Stimulated activated CD4-positive, alpha-beta T cell treated with anti-CD3 and anti-CD28 coated beads, Interleukin-12 subunit alpha, Interleukin-12 subunit beta, amount 100 ng/mL, for 24 hours (primary cell): ENCODE measurements at places on chromosomes 16 and 17.

GRCh38 chr17:57949649-57950048, 5.6 kb downstream of the CUEDC1 start:
- no peak for DNase-seq

DNA sequence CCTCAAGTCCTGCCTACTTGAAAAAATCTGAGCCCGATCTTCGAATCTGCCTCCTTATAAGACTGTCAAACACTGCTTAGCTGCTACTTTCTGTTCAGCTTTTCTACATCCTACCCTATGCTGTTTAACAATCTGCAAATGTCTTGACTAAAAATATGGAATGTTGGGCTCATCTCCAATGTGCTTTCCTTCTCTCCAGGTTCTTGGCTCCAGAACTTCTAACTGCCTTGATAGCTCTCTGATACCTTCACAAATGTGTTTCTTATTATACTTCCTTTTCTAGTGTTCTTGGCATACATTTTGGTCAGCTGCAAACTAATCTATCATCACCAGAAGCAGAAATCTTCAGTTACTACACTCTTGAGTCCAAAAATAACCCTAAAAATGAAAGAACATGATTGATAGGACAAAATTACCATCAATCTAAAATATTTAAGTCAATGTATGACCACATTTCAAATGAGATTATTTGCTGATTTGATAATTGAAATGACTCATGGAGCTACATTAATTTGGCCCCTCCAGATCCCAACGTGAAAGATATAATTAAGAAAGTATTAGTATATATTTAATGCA, 372.3 kb upstream of the MON1B start:
- no peak for DNase-seq

DNA sequence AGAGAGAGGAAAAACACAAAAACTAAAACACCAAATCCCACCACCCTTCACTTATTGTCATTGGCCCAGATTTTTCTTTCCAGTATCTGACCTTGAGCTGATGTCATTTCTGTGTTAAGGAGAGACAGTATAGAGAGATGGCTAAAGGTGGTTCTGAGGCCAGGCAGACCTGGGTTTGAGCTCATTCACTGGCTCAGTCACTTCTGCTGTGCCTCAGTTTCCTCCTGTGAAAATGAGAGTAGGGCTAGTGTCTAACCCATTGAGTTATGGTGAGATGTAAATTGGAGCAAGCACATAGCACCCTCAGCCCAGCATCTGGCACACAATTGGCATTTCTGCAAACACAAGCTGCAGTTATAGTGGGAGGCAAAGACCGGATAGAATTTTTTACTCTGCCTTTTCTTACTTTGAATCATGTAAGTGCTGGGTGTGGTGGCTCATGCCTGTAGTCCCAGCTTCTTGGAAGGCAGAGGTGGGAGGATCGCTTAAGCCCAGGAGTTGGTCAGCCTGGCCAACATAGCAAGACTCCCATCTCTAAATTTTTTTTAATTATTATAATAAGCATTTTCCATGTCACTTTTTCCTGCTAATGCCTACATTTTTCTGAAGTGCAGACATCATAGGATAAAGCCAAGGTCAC, 6.4 kb upstream of the KIFC3 start:
- no peak for DNase-seq

DNA sequence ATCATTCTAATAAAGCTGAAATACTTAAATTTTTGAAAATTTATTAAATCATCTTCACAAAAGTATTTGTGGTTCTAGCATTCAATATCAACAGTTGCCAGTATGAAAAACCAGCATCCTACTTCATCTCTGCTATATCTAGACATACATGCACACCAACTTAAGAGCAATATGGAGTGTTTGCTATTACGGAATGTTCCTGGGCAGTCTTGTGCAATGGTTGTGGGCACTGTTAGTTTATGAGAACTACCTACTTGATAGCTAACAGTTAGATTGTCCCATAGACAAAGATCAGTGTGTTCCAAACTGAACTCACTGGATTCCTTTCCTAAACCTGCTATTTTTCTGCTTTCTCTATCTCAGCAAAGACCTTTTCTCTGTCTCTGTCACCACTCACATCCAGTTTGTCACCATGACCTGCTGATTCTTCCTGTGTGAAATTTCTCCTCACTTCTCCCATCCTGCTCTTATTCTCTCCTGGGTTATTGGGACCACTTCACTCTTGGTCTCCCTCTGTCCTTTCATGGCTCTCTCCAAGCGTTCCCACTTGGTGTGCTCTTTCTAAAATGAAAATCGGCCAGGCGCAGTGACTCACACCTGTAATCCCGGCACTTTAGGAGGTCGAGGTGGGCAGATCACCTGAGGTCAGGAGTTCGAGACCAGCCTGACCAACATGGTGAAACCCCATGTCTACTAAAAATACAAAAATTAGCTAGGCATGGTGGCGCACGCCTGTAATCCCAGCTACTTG, 27.7 kb downstream of the CNTROB start:
- DNase-seq, result no peak

DNA sequence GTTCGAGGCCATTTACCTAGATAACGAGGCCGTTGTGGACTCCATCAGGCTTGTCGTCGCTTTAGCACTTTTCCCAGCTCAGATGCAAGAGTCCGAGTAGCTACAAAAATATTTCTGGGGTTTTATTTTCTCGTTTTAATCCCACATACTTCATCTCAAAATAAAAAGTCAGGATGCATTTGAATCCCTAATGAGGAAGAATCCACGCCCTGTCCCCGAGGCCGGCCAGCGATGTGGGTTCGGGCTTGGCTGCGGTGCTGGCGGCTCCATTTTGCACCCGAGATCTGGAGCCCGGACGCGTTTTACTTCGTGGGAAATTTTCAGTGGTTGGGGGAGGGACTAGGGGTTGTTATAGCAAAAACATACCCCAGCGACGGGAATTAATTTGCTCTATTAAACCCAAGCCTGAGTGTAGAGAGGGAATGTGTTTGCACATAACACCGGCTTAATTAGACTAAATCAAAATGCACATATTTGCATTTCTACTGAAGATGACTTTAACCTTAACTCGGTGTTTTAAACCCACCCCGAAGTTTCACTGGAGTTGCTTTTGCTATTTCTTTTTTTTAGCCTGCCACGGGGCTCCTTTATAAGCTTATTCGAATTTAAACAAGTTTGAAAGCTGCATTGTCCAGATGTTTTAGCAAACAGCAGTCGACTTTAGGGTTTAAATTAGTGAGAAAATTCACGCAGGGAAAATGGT, 4.8 kb downstream of the IRX5 start:
- no peak for DNase-seq

DNA sequence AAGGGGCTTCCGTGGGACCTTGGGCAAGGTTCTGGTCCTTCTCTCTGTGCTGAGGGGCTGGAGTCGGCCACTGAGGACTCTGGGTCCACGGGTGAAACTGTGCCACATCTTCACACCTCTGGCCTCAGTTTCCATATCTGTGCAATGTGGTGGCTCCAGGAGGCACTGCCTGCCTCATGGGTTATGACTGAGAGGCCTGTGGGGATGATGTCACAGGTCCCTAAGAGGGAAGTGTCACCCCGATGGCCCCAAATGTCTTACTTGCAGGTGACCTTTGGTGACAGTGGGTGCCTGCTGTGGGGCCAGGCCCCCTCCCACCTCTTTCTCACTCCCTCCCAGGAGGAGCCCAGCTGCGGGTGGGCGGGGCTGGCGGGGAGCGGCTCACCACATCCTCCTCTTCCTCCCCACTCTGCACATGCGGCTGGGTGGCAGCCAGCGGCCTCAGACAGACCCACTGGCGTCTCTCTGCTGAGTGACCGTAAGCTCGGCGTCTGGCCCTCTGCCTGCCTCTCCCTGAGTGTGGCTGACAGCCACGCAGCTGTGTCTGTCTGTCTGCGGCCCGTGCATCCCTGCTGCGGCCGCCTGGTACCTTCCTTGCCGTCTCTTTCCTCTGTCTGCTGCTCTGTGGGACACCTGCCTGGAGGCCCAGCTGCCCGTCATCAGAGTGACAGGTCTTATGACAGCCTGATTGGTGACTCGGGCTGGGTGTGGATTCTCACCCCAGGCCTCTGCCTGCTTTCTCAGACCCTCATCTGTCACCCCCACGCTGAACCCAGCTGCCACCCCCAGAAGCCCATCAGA, at the start of gene IL21R:
Gene IL21R, plus strand, starts transcription at position 407 of the 801 bp plus-strand sequence. CDS start 27,898 bp downstream, outside the sequence.
- DNase-seq, result peak; percentile 81

DNA sequence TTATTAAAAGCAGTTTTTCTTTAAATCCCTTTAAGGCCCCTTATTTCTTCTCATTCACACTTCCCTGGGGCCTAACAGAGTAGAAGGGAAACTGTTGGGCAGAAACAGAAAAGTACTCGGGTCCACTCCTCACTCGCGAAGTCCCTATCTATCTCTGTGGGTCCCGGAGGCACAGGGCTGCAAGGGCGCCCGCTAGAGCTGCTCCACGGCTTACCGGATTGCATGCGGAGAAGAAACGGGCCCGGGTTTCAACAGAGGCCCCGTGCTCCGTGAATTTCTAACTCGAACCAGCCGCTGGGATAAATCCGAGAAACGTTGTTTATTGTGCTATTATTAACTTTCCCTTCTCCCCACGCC, 4.3 kb downstream of the CBLN1 start:
- no peak for DNase-seq

GRCh38 chr16:22165508-22166285, 3.4 kb downstream of the SDR42E2 start:
- no peak for DNase-seq

- no peak for DNase-seq
Measured at GRCh38 chr17:15109608-15110007, 155.5 kb downstream of the PMP22 start.

DNA sequence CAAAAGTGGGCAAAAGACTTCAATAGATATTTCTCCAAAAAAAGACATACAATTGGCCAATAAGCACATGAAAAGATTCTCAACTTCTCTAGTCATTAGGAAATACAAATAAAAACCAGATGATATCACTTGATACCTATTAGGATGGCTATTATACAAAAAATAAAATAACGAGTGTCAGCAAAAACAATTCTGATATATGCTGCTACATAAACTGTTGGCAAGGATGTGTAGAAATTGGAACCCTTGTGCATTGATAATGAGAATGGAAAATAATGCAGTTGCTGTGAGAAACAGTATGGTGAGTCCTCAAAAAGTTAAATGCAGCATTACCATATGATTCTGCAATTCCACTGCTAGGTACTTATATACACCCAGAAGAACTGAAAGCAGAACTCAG, 80.6 kb downstream of the BRIP1 start:
- DNase-seq, result no peak

GRCh38 chr16:62149631-62150030, 113.4 kb upstream of the CDH8 start:
- DNase-seq, result no peak

- DNase-seq, result no peak
Measured at GRCh38 chr16:81497690-81498089, 53.1 kb downstream of the CMIP start.

DNA sequence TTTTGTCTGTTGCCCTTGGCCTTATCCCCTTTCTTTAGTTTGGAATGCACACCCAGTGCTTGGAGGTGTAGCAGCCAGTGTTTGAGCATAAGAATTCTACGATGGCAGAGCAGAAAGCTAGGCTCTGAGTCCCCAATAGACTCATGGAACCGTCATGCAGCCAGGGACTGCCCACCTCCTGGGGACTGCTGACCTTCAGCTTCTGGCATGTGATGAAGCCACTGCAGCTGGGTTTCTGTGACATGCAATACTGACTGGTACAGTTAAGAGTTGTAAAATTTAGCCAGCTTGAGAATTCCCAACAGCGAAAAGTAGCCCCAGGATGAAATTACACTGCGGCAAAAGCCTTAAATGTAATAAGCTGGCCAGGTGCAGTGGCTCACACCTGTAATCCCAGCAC, 9.0 kb upstream of the MAP3K14 start:
- DNase-seq, result no peak

DNA sequence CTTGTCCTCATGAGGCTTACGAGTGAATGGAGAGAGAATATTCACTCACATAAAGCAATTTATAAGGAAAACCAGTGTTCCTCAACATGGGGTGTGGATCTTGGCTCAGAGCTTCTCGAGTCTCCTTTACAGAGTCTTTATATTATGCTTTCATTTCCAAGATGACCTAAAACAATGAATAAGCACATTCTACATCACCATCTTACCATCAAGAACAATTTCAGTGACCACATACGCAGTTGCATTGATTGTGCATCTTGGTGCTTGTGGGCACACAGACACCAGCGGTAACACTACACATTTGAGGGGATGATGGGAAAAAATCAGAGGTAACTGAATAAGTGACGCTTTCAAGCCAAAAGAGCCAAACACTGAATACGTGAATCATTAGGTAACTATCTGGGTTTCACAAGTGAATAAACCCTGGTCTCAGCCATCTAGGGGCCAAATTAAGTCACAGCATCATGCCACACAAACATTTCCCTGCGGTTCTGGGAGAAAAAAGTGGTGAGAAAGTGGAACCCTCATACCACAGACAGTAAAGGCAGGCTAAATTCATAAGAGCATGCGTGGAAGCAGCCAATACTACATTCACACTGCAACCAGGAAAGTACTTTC, 9.4 kb downstream of the CWC25 start:
- no peak for DNase-seq

- no peak for DNase-seq
Measured at GRCh38 chr16:75340741-75341491, 89.5 kb upstream of the BCAR1 start.

DNA sequence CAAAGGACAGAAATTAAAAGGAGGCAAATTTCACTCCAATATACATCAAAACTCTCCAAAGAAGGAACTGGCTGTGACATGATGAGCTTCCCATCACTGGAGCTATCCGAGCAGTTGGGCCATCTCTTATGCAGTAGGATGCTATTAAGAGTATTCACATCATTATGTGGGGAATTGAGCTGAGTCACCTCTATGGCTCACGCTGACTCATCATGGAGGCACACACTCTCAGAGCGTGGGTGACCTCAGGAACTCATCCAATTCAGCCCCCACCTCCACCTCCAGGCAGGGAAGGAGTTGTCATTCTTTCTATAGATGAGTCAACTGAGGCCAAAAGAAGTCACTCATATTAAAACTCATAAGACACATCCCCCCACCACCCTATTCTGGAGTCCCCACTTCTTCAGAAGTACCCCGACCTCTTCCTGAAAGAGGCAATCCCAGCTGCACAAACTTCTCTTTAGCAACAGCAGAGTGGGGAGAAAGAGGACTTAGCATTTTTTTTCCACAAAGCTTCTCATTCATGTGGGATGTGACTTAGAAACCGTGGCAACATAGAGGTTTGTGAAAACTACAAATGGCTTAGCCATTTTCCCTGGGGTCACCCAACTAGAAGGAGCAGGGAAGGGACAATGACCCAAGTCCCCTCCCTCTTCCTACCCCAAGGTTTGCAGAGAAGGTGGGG, 32.5 kb downstream of the ABCC12 start:
- peak; percentile 39 for DNase-seq

DNA sequence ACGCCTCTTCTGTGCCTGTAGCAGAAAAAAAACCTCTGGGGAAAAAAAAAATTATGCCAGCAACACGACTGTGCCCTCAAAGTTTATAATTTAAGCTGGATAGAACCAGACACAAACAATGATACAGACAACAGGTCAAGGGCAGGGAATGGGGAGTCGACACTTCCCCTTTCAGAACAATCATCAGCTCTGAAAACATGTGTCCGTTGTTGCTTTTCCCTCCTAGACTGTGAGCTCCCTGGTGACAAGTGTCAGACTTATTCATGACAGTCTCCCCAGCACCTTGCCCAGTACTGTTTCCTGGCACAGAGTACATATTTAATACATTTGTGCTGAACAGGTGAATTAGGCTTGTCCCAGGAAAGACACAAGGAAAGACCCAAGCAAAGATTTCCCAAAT, 178.3 kb downstream of the SOX9 start:
- DNase-seq, result no peak
